Thyroid gland (tissue), 4 donors: ENCODE measurements at places on chromosomes 7 and 10.

GRCh38 chr7:97868788-97869187 lies 3.4 kb downstream of the ASNS start:
- no peak for DNase-seq

DNA sequence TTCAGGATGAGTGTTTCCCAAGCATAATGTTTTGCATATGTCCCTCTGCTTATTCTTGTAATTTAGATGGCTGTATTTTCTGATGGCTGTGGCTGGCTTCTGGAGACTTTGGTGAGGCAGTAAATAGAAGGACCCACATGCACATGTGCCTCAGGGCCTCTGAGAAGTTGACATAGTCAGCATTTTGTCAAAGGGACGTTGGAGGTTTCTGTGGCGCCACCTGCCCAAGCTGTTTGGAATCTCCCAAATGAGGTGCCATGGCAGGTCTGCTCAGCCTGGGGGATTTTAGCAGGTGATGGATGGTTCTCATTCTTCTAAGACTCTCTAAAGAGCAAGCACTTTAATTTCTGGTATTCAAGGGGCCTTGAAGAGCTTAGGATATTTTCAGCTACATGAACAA lies 29.8 kb downstream of the C10orf120 start:
- no peak for DNase-seq

- peak; percentile 35 for DNase-seq
Observed at GRCh38 chr10:72257051-72257892, 16.5 kb upstream of the DDIT4 start.

DNA sequence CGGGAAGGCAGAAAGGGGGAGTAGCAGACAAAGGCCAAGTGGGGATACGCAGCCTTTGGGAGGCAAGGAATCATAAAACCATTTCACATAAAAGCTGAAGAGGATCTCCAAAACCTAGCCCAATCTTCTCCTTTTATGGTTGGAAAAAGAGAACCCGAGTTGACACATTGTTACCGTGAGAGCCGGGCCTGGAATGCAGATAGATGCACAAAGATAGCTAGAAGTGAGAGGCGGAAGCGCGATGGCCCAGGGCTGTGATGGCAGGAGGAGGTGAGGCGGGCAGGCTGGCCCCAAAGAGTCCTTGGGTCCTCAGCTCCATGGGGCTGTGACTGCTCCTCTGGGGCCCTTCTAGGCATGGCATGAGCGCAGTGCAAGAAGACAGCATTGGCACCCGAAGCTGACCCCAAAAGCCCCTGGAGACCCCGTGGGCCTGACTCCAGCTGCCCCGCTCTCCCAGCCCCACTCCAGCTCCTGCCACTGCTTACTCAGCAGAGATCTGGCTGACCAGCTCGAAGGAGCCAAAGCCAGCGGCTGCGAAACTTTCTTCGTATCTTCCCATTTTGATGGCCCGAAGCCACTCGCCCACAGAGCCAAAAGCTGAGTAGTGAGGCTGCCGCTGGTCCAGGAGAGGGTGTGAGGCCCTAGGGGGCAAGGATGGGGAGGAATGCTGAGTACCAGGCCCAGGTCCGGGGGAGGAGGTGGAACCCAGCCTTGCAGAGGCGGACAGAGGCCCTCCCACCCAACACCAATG lies 22.5 kb downstream of the EPHB4 start:
- DNase-seq, result no peak

- DNase-seq, result no peak
Observed at GRCh38 chr10:69240455-69240854, 20.3 kb downstream of the HKDC1 start.

DNA sequence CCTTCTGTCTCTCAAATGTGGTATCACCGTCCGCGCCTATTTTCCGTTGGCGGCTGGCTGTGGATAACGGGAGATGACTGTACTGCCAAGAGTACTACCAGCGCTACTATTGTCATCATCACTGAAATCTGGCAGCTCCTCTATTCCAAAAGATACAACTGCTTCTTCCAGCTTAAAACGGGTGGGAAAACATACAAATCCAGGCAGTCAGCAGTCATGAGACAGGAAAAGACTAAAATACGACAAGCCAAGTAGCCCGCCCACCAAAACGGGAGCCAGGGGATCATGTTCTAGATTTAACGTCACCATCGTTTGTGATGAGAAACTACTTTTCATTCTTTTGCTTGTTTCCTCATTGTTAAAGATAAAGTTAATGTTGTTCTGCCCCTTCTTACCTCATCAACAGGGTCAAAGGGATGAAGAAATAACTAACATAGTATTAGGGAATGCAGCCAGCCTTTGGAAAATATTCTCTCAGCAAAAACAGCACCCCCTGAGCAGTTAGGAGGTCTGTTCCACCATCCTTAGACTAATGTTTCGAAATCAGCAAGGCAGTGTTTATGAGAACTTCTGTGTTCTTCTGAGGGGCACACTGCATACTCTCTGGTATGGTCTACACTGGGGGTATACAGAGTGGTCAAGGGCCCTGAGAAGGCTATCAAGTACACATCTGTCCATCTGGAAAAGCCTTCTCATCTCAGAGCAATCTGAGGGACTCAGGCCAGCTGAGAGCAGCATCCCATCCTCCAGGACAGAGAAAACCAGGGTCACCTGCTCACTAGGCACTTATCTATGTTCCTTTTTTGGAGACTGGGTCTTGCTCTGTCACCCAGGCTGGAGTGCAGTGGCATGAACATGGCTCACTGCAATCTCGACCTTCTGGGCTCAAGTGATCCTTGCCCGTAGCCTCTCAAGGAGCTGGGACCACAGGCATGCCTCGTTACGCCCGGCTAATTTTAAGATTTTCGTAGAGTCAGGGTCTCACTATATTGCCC lies 47.5 kb downstream of the GNA12 start:
- DNase-seq, result peak; percentile 65

GRCh38 chr7:75943864-75944263 lies 28.9 kb downstream of the POR start:
- no peak for DNase-seq

- peak; percentile 87 for DNase-seq
Observed at GRCh38 chr10:79446758-79447084, 1.3 kb upstream of the ZCCHC24 start.

DNA sequence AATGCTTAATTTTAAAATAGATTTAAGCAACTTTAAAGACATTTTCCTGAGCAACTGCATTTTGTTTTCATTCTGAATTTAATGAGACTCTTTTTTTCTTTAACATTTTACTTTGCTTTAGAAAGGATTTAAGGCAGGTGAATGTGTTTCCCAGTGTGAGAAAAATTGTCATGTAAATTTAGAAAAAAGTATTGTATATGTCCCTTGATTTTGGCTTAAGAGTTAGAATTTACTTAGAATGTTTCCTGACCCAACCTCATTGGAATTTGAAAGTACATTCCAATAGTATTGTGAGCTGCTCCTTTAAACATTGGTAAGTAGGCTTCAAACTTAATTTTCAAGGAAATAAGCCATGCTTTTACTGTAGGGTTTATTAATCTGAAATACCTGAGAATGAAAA lies 110.2 kb downstream of the PTEN start:
- no peak for DNase-seq

DNA sequence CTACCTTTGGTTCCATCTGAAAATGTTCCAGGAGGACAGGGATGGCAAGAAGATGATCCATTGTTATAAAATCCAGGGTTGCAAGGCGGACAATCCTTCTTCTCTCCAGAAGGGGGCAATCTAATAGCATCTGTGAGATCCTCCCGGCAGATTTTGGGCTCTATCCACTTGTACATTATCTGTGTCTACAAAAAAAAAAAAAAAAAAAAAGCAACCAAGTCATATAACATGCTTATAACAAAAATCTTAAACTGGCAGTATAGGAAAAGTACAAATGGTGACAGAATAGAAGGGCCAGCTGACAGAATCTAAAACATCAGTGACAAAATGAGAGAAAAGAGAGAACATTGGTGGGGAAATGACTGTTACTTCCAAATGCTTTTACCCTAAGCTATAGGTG lies 132.7 kb downstream of the ELAPOR2 start:
- DNase-seq, result no peak

GRCh38 chr10:36324831-36325230 lies 682.7 kb upstream of the FZD8 start:
- no peak for DNase-seq

DNA sequence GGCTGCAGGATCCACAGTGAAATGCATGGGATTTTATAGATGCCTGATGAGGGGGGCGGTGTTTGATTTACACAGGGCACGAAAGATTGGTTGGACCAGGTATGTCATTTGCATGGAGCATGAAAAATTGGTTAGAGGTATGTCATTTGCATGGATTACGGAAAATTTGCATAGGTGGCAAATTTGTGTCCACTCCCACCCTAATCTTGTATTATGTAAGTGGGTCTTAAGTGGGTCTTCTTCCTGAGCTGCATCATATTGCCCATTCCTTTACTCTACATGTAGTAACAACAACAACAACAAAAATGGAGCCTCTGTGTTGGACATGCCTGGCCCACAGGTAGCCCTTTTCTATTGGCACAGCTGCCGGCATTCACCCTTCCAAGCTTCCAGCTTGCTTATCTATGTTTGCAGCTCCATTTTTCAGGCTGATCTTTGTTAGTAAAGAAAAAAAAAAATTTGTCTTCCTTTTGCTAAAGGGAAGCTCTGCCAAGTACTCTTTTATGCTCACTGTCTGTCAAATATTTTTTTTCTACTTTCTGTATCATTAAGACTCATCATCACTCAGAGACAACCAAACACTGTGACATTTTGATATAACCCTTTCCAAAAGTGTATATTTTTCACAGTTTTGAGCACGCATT lies 10.3 kb upstream of the ZNF273 start:
- no peak for DNase-seq

DNA sequence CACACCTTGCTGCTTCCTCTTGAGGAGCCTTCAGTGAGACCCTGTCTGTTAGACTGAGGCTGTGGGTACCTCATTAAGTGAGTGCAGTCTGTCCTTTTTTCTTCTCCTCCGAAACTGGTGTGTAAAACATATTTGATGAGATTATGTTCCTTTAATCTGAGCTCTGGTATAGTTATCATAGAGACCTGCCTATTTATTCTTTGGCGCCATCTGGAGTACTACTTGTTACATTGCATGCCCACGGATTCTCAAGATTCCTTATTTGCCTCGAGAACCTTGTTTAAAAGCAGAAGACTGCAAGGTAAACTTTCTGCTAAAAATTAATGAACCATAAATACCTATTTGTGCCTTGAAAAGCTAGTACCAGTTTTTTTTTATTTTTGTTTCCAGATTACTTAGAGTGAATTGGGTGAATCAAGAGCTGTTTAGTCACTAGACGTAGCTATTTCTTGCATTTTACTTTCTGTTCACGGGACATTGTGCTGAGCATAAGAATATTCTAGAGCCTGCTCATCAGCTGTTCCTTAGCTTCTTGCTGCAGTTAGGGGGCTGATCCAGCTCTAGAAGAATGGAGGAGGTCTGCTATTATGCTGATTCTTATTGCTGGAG lies 16.9 kb upstream of the STMP1 start:
- peak; percentile 31 for DNase-seq

- no peak for DNase-seq
Observed at GRCh38 chr7:133434246-133434865, 181.5 kb downstream of the EXOC4 start.

- no peak for DNase-seq
Observed at GRCh38 chr7:111568419-111568818, 6.1 kb upstream of the IMMP2L start.

DNA sequence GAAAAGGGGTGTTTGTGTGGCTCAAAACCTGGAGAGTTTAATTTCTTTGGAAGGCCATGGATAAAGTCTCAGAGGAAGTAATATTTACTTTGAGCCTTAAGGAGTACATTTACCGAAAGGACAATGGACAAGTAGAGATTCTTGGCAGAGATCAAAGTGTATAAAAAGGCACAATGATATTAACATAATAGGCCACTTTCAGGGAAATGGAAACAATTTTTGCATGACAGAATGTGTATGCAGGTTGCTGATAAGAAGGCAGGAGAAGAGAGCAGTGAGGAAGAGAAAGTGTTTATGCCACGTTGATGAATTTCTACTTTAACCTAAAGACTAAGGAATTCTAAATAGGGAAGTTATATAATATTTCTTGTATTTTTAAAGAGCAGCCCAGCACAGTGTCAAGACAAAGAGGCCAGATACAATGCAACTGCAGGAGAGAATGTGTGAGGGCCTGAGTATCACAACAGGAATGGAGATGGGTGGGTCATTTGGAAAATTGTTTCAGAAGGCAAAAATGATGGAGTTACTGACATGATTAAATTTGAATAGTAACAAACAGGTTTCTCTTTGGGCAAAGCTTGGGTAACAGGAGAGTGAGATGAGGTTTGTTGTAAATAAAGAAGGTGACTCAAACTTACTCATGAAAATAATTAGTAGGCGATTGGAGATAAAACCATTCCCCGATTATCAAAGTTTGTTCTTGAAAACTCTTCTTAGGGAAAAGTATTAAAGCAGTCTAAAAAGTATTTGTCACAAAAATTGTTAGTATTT lies 84.1 kb downstream of the THSD7A start:
- no peak for DNase-seq

DNA sequence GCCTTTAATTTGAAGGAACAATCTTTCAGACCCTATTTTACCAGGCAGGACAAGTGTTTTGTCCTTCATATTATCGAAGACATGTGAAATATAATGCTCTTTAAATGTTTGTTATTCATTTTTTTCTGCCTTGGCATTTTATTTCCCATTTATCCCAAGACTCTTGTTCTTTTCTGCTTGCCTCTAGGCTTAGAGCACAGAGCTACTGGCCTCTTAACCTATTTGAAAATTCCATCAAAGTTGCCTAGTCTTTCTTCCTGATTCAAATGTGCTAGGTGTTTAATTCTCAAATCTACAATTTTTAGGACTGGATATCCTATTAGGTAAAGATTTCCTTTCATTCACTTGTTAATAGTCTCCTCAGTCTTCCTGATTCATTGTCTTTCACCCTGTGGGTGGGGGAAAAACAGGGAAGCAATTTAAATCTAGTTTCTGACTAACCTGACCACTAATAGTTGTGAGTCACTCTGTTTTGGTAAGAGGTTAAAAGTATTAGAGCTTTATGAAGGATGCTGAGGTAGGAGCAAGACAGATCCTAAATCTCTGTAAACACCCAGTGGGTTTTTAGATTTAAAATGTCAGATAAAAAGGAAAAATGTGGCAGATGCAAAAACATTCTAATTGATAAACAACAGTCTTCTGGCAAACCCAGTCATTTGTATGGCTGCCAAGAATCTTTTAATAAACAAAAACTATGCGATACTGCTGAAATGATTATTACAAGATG lies 1.5 kb downstream of the LIPK start:
- no peak for DNase-seq
